ENCODE measurements at places on chromosomes 2 and 18.

DNA sequence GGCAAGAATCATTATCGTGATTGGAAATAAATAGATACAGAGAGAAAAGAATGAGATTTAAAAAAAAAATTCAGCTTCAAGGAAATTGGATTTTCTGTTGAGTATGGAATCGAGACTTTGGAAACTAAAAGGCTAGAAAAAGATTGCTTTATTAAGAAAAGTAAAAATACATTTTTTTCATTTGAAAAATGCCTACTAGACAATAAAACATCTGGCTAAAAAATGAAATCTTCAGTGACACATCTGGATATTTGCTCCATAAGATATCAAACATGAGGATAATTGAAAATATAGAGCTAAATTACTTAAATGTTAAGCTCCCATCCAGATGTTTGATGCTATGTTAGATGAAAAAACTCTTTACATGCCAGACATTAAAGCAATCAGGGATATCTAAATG is 879.5 kb downstream of the TSN start:
- no peak for DNase-seq

- no peak for DNase-seq
These were observed 2.8 kb upstream of the CTDSP1 start for GRCh38 chr2:218396688-218397462.

GRCh38 chr2:184053326-184053725 is 545.0 kb upstream of the ZNF804A start:
- no peak for DNase-seq

DNA sequence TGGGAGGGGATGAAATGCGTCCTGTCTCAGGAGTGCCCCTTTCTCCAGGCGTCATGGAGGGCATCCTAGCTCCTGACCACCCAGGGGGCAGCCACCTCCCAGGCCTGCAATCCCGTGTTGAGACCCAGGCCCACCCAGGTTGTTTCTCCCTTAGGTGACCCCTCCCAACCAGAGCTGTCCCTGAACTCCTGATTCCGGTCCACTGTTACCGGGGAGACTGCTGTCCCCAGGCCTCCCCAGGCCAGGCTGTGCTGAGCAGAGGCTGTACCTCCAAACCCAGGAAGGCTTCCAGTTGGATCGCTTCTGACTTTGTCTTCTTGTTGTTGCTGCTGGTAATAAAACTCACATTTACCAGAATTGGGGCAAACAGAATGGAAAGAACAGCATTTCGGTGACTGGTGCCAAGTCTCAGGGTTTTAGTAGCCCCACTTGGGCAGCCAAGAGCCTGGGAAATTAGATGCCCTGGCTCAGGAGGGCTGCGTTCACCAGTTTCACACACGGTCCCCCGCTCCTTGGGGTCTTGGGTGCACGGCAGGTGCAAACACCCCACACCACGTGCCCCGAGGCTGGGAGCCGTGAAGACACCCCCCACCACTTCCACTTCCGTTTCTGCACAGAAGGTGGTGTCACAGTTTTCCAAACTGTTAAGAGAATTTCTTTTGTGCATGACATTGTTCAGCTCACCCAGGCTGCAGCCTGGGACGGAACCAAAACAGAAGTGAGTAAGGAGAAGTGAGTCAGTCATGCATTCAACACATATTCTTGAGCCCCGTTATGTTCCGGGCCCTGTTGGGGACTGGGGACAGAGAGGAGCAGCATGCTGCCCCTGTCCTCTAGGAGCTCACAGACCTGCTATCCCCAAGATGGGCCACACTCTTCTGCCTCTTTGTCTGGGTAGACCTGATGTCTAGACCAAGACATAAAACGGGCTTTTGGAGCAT is 29.4 kb downstream of the ITM2C start:
- DNase-seq, result no peak

DNA sequence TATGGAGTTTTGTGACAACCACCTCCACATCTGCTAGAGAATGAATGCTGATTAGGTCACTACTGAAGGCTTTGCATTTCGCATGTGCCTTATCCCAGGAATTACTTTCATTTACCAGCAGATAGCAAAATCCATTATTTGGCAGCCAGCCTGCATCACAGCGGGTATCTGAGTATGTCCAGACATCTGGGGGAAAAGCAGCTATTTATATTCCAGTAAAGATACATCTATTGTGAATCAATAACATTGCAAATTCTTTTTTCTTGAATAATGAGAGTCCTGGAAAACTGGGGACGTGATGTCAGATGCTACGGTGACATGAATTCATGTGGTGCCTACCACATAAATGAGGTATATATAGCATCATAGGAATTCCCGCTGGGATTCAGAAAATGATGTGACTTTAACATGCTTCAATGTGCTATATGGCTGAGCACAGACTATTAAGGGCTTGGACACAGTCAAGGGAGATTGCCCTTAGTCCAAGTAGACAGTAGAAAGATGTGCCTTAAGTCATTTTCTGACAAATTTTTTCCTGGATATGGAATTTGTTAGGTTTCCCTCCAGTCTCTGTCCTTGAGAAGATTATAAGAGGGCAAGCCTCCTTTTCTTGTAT is 84.2 kb upstream of the CD302 start:
- DNase-seq, result no peak

DNA sequence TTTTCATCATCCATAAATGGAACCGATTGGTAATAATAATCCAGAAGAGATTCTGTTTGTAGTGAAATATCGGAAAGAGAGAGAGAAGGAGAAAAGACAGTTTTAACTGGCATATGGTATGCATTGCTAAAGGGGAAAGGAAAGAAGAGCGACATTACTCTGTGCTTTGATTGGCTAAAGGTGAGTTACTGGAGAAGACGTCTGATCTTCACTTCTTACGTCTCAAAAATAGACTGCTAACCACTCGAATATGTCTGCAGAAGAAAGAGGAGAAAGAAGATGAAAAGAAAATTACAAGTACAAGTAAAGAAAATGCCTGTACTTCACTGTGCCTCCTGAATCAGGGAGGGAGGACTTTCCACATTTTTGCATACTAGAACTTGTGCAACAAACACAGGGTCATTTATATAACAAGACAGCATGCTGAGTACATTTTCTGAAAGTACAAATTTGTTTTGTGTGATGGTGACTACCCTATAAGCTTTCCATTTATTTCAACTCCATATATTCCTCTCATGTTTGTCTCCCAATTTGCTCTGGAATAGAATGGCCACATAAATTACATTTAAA is 787.2 kb downstream of the RNF144A start:
- no peak for DNase-seq

DNA sequence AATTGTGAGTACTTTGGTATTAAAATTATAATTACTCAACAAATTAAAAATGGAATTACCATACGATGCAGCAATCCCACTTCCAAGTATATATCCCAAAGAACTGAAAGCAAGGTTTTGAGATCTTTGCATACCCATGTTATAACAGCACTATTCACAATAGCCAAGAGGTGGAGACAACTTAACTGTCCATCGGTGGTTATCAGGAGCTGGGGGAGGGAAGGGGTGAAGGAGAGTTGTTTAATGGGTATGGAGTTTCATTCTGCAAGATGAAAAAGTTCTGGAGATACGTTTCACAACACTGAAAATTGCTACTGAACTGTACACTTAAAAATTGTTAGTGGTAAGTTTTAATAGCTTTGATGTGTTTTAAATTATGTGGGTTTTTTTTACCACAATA is 25.7 kb downstream of the RAB10 start:
- no peak for DNase-seq

GRCh38 chr18:53785811-53786210 is 438.7 kb downstream of the MBD2 start:
- no peak for DNase-seq

DNA sequence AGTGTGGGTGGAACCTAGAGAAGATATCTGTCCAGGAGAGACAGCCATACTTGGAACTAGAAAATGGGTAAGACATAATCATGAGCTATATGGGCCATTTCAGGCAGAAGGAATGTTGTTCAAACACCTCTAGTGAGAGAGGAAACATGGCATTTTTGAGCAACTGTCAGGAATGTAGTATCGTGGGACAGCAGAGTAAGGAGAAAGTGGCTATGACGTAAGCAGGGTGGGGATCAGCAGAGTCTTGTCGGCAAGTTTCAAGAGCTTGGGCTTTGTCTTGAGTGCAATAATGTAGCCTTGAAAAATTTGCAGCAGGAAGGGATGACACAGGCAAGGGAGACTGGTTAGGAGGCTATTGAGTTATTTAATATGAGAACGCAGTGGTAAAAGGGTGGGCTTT is 20.4 kb downstream of the SERPINB7 start:
- DNase-seq, result no peak

DNA sequence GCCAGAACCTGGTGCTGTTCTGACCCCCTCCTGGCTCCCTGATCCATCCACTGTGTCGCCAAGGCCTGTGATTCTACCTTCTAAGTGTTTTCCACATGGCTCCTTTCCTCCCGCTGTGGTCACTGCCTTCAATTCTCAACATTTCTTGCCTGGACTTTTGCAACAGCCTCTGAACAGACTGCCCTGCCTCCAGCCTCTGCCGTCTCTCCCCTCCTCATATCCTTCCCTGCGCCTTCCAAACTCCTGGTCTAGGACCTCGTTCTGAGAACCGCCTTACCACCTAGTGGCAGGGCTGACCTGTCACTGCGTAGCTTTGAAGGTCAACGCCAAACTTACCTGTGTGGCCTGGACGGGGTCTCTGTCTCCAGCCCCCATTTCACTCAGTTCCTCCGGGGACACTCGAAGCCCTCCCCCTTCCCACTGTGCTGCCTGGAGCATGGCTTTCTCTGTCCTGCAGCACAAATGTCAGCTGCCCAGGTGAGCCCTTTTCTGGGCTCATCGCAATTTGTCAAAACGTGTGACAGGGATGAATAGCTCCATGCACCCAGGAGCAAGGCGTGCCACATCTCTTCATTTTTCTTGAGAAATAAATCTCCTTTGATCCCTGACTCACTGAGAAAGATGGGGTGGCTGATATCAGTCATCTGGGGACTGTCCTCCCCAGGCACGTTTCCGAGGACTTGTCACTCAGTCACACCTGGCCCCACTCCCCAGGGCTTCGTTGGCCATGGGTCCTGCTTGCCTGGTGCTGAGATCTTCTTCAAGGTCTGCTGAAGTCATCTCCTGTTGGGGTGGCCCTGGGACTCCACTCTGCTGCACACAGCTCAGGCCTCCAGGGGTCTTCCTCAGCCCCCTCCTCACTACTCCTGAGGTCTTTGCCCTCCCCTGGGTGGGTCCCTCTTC is 46.7 kb downstream of the LDLRAD4 start:
- no peak for DNase-seq

GRCh38 chr2:144451443-144451842 is 68.5 kb downstream of the ZEB2 start:
- DNase-seq, result no peak

- no peak for DNase-seq
These were observed 830.1 kb upstream of the ZEB2 start for GRCh38 chr2:145350011-145350410.

- no peak for DNase-seq
These were observed 36.5 kb upstream of the CDH19 start for GRCh38 chr18:66640431-66640830.

DNA sequence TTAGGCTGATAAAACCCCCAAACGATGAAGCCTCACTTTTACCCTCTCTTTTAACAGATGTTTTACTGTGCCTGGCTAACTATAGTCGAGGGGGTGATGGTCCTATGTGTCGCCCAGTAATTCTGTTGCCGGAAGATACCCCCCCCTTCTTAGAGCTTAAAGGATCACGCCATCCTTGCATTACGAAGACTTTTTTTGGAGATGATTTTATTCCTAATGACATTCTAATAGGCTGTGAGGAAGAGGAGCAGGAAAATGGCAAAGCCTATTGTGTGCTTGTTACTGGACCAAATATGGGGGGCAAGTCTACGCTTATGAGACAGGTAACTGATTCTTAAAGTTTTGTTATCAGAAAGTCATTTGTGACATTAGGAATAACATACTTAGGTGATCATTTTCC is 20.4 kb downstream of the MSH6 start:
- no peak for DNase-seq

DNA sequence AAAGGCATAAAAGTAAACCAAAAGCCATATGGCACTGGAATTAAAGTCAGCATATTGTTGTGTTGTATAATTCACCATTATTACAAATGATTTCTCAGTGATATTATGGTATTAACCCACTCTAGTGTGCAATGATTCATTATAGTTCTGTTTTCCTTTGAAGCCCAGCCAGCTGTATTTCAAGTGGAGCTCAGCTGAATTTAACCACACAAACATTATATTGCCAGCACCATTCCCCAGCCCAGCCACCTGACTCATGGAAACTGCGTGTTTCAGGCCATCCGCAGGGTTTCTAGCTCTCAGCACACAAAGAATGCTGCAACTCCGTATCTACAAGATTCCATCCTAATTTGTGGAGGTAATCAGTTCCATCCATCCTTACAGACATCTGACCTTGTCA is 166.8 kb upstream of the CHAC2 start:
- no peak for DNase-seq

DNA sequence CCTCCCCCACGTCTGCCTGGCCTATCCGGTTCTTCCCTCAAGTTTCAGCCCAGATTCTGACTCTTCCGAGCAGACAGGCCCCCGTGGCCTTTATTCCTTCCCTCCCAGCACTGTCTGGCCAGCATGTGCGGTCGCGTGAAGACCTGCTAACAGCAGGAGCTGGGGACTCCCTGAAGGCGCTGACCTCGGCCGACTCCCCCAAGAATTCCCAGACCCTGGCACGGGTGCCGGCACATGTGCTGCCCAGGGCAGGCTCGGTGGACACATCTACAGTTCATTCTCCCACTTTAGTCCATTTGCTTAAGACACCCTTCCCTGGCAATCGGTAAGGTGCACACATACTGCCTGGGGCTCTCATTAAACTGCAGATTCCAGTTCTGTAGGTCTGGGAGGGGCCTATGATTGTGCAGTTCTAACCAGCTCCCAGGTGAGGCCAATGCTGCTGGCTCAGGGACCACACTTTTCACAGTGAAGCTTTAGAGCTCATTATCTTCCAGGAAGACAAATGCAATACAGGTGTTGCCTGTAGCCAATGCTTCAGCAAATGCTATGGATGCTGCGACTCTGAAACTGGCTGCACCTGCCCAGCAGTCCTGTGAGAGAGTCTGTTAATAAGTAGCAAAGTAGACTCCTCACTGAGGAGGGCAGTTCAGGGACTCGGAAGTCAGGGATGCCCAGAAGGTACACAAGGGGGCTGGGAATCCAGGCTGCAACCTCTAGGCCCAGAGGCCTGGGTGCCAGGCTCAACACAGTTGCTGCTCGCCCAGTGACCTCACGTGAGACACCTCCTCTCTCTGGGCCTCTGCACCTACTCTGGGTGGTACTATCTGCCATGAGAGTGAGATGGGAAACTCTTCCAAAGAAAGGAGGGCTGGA is 45.4 kb upstream of the TAF1B start:
- DNase-seq, result no peak

GRCh38 chr2:212914392-212914791 is 237.0 kb downstream of the IKZF2 start:
- no peak for DNase-seq
